Panc1 (cell line): ENCODE measurements at places on chromosomes 2 and 18. TPM values are rescaled to one million over a fixed set of nuclear protein-coding genes. Genes with fewer than 3 reads are reported as not detected.

- no peak for DNase-seq
Observed at GRCh38 chr2:16626497-16626896, 39.1 kb downstream of the CYRIA start.

DNA sequence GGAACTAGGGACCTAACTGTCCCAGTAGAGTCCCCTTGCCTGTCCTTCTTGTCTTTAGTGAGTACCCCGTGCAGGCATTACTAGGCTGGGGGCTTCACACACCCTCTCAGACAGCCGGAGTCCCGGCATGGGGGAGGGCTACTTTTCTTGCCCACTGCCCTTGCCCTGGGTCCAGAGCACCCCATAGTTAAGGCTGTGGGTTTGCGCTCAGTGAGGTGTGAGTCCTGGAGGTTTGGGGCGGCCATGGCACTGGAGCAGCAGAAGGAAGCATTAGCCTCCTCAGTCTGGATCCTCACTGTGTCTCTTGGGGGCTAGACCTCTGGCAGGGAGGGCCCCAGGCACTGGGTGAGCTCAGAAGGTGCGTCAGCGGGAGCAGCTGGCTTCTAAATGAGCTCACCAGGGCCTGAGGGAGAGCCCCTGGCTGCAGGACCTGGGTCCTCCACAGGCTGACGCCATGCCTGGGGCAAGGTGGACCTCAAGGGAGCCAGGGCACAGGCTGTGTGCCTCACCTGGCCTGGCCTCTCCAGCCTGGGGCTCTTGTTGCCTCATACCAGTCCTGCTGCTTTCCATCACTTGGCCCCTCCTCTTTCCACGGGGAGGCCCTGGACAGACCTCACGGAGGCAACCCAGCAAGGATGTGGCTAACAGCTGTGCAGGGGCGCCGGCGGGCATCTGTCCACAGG, 27.4 kb downstream of the HS6ST1 start:
- no peak for DNase-seq

DNA sequence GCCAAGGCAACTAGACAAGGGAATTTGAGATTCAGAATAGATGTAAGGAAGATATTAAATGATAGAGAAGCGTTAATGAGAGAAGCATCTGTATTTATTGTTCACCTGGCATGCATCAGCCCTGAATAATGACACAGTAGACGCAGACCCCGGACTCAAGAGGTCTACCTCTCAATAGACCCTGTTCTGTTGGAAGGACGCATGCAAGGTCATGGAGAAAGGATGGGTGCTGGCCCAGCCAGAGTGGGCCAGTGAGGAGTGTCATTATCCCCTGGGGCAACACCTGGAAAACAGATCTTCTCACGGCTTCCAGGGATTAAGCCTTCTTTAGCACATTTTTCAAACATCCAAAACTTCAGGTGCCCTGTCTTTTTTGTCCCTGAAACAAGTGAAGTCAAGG, 461.0 kb downstream of the EIPR1 start:
- DNase-seq: no peak

DNA sequence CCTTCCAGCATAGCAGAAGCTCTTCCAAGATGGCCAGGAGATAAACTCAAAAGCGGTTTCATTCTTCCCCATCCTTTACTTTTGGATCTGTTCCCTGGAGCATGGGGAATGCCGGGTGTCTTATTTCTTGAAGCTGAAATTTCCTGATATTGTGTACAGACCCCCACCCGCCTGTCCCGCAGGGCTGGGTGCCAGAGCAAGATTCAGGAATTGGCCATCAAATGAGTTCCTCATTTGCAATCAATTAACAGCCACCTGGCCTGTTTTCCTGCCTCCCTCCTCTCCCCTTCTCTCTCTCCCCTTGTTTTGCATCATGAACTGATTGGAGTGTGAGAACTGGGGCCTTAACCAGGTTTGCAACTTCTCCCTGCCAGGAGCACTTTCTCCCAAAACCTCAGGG, 202.1 kb downstream of the SH3RF3 start:
- no peak for DNase-seq

Gene ALK
- total RNA-seq: not detected

DNA sequence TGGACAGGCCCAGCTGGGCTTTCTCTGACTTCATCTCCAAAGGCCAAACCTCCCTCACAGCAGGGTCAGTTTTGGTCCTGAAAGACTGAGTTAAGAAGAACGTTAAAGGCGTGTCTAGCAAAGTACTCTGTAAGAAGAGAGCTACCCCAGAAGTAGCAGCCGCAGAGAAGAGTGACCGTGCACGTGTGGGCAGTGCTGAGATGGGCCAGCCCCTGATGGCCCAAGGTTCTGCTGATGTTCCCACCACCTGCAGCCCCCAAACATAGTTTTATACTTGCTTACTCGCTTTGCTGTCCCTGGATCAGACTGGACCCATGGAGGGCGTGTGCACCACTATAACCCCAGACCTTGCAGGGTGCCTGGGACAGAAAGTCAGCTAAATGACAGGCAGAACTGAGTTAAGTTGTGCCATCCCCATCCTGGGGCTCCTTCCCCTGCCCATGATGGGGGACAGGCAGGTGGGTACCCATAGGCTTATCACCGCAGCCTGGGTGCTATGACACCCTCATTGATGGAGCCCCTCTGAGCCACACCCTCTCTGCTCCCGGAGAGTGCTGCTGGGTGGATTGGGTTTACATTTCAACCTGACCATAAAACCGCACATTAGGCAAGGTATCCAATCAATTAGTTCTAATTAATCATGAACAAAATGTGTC, 367.3 kb upstream of the HS6ST1 start:
- no peak for DNase-seq

- DNase-seq: no peak
Observed at GRCh38 chr2:237411683-237412423, 2.1 kb downstream of the COL6A3 start.

DNA sequence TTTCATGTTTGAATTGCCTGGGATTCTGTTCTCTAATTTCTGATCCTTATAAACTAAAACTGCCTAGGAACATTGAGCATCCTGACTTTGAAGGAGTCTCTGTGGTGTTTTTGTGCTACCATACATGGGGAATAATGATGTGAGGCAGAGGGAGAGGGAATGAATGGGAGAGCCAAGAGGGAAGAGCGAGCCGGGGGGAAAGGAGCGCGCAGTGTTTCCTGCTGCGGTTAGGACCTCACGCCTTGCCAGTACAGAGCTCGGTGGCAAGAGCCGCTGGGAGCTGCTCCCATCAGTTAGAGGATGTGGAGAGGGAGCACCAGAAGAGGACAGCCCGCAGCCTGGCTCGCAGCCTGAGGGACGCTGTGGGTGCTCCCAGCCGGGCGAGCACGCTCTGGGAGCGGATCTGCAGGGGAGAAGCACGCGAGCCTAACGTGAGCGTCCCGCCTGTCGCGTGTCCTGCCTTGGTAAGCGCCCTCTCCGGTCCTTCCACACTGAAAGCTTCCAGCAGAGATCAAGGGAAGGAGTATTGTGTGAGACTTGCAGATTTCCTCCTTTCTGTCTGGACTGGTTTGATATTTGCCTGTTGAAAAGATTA, 114.7 kb downstream of the FAM210A start:
- no peak for DNase-seq

Gene APCDD1
- 0.36 TPM for total RNA-seq

- no peak for DNase-seq
Observed at GRCh38 chr2:235206980-235207579, 255.3 kb downstream of the SH3BP4 start.

DNA sequence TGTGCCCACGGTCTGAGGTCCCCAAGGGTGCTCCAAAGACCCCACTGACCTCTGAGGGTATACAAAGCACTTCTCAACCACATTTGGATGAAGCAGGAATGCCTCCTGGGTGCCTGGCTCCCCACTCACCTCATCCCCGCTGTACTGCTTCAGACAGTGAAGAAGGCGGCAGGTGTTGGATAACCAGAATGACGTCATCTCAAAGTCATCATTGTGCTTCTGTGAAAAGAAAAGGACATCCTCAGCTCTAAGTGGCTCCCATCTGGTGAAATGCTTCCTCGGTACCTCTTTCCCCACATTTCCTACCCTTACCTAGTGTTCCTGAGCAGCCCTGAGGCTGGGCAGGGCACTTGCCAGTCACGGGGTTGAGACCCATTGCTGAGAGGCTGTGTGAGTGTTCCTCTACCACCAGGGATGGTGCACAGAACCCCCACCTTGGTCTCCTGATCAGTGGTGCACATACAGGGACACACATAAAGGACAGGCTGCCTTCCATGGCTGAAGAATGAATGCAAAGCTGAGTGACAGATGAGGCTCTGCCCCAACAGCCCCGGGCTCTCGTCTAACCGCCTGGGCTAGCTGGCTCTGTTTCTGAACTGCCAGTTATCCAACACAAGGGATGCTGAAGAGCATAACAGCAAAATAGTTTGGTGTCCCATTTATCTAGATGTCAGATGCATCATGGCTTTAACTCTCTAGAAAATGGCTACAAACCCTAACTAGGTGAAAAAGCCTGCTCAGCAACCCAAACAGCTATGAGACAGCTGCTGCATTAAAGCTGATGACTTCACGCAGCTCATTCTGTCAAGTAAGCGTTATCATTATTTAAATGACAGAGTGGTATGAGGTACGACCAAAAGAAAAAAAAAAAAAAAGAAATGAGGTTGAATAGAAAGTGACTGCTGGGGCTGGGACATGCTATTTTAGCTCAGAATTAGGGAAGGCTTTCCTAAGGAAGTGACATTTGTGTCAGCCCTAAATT, 28.2 kb upstream of the ACAA2 start:
- DNase-seq: no peak

GRCh38 chr18:36152781-36153180, 23.1 kb downstream of the ELP2 start:
- no peak for DNase-seq

Gene SCN9A
- 0.10 TPM for total RNA-seq

Gene ZFP36L2
- 46.3 TPM for total RNA-seq
